Stimulated activated CD4-positive, alpha-beta T cell treated with anti-CD3 and anti-CD28 coated beads, Interleukin-1b, Interleukin-23, amount 100 ng/mL, for 1 hour (primary cell): ENCODE measurements at places on chromosomes 13 and 19.

GRCh38 chr19:49355909-49356353 lies 6.3 kb downstream of the TEAD2 start:
- DNase-seq, result no peak

GRCh38 chr19:35260694-35261304 lies 8.0 kb upstream of the USF2 start:
- DNase-seq, result no peak

GRCh38 chr19:2076526-2076944 lies 19.6 kb downstream of the MOB3A start:
- no peak for DNase-seq

- no peak for DNase-seq
These were observed 3.0 kb upstream of the MATK start for GRCh38 chr19:3788996-3789778.

DNA sequence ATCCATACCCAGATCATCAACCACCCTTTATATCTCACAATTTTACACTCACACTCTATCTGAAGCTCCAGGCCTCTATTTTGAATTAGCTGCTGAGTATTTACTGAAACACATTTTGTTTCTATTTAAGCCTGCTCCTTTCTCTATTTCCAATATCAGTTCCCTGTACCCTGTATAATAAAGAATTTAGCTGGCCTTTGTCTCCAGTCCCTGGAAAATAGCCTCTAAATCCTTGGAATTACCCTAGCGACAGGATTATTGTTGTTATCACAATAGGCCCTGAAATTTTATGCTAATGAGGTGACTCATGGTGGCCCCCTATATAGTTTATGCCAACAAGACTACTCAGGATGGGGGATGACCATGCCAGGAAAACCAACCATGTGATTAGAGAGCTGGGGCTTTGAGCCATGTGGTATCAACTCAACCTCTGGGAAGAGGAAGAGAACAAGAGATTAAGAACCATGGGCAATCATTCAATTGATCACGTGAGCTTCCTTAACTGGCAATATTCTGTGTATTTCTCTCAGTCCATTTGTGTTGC lies 72.7 kb downstream of the KATNAL1 start:
- no peak for DNase-seq

GRCh38 chr13:53873558-53873957 lies 844.9 kb downstream of the OLFM4 start:
- DNase-seq, result no peak

GRCh38 chr13:78430166-78430791 lies 173.1 kb downstream of the POU4F1 start:
- no peak for DNase-seq

GRCh38 chr13:76723551-76724232 lies 162.5 kb downstream of the KCTD12 start:
- no peak for DNase-seq

DNA sequence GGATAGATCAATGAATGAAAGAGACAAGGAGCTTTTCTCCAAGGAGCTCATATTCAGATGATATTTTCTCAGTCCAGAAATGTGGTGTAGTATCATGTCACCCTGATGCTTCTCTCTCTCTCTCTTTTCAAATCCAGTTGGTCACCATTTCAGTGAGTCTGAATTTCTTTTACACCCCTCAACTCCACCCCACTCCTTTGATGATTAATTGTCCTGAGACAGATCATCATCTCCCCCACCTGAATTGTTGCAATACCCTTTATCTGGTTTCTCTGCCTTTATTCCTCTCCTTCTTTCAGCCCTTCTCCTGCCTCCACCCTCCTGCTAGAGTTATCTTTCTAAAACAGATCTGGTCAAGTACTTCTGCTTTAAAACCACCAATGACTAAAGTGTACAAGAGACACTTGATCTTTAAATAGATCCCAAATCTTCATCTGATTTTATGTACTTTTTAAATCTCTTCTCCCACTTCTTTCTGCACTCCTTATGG lies 299.8 kb downstream of the KLF5 start:
- DNase-seq, result no peak

GRCh38 chr19:5497297-5497696 lies 42.1 kb downstream of the ZNRF4 start:
- DNase-seq, result no peak

- no peak for DNase-seq
These were observed 7.1 kb downstream of the GGACT start for GRCh38 chr13:100581504-100581903.

DNA sequence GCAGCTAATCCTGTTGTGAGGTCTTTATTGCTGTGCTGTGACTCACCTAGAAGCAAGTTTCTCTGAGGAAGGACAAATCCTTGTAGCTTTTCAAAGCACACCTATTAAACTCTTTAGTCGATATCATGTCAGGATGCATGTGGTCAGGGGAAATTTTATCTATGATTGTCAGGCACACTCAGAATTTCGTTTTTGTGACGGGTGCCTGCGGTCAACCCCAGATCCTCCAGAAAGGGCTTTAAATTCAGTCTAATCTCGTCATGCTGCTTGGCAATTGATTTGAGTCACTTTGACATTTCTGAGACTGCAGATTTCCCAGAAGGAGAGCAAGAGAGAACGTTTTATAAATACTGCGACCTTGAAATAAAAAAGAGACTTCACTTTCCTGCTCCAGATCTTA lies 316.9 kb downstream of the FGF9 start:
- DNase-seq, result no peak

DNA sequence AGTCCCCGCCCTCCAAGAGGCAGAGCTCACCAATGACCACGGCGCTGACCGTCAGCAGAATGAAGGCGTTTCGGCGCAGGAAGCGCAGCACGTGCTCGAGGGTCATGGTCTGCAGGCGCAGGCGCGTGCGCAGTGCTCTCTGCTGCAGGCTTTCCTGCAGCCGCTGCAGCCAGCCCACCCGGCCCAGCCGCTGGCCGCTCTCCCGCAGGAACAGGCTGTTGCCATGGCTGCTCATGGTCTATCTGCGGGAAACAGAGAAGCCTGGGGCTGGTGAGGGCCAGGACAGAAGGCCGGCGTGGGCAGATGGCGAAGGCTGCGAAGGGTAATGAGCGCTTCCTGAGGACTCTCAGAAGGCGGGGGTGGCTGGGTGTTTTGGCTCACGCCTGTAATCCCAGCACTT lies 7.0 kb downstream of the SLC1A6 start:
- no peak for DNase-seq

- DNase-seq, result no peak
These were observed 16.8 kb downstream of the ADGRE2 start for GRCh38 chr19:14761607-14762006.
